ENCODE measurements at places on chromosomes 6 and 20.

GRCh38 chr6:29777310-29777709 is 50.3 kb upstream of the HLA-G start:
- DNase-seq: no peak

GRCh38 chr6:50836231-50836630 is 17.6 kb downstream of the TFAP2B start:
- no peak for DNase-seq

DNA sequence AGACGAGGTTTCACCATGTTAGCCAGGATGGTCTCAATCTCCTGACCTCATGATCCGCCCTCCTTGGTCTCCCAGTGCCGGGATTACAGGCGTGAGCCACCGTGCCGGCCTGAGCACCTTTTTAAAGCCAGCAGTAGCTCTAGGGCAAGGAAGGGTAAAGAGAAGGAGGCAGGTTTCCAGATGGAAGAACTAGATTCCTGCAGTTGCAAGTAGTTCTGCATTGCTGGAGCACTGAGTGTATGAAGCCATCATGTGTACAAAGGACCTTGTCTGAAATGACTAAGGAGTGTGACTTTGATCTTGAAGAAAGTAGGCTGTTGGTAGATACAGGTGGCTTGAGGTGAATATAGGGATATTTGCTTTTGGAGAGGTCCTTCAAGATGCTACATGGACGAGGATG is 4.2 kb downstream of the OR2A4 start:
- no peak for DNase-seq

- no peak for DNase-seq
Measured at GRCh38 chr6:35243386-35243958, 16.1 kb upstream of the ZNF76 start.

GRCh38 chr6:12977806-12978205 is 261.2 kb downstream of the PHACTR1 start:
- DNase-seq: no peak

Data from SW480 (cell line).